Effector memory CD8-positive, alpha-beta T cell (primary cell): ENCODE measurements at places on chromosomes 7 and 10.

- DNase-seq: no peak
These were observed 35.5 kb downstream of the LAMB1 start for GRCh38 chr7:107967420-107967819.

GRCh38 chr7:69685293-69685631, 87.0 kb downstream of the AUTS2 start:
- DNase-seq: no peak

- no peak for DNase-seq
These were observed 135.9 kb downstream of the ADARB2 start for GRCh38 chr10:1601406-1601805.

GRCh38 chr10:50882540-50882983, 2.9 kb downstream of the A1CF start:
- DNase-seq: no peak

DNA sequence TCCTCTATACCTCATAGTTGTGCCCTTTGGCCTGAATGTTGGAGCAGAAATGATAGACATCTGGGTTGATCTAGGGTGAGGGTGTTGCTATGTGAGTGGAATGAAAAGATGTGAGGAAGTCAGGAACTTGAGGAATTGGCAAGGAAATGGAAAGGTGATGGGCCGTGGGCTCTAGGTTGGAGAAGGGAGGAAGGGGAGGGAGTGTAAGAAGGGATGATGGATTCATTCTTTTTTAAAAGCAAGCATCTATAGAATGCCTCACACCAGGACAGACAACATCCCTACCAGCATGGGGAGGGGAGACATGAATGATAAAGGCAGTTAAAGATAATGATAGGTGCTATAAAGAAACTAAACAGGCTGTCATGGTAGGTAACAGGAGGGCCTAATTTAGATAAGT, 168.1 kb downstream of the WNT2 start:
- DNase-seq: no peak

DNA sequence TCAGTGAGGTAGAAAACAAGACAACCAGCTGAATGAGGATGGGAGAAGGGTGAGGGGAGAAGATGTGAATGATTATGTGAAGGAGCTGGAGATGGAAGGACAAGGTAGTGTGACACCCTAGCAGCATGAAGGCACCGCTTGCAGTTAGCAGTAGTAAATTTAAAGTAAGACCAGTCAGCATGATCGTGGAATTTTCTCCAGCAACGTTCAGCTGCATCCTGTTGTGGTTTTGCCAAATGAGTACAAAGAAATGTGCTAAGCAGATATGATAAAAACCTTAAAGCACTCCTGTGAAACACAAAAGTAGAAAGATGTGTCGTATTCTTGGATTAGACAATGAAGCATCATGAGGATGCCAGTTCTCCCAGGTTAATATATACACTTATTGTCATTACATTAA, 34.1 kb upstream of the IFRD1 start:
- no peak for DNase-seq

- no peak for DNase-seq
These were observed 289.6 kb upstream of the NPVF start for GRCh38 chr7:25517906-25518305.

GRCh38 chr7:155182406-155182970, 112.4 kb downstream of the HTR5A start:
- DNase-seq: no peak

DNA sequence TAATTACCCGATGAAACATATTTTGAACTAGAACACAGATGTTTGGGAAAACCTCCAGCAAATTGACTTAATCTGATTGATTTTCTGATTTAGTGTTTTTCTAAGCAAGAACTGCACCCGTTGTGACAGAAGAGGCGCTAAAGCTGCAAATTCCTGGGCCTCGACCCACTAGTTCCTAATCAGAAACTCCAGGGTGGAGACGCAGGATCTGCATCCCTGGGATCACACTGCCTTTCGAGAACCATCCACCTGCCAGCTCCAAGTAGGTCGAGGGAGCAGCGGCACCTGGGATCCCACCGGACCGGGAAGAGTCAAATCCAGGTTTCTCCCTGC, 136.8 kb upstream of the CDCA7L start:
- no peak for DNase-seq

DNA sequence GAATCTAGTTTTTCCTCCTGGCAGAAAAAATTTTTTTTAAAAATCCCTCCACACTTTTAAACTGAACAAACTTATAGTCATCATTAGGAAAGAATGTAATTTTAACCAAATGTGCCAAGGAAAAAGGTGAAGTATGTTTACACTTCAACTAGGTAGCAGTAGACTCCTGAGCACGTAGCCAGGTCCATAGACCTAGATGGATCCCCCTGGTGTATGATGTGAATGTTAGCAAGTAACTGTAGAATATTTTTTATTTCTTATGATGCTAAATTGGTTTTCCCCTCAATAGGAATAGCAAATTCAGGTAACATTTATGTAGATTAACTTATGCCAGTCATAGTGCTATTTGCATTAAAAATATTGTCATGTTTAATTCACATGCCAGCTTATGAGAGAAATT, 19.6 kb downstream of the CABCOCO1 start:
- DNase-seq: no peak

DNA sequence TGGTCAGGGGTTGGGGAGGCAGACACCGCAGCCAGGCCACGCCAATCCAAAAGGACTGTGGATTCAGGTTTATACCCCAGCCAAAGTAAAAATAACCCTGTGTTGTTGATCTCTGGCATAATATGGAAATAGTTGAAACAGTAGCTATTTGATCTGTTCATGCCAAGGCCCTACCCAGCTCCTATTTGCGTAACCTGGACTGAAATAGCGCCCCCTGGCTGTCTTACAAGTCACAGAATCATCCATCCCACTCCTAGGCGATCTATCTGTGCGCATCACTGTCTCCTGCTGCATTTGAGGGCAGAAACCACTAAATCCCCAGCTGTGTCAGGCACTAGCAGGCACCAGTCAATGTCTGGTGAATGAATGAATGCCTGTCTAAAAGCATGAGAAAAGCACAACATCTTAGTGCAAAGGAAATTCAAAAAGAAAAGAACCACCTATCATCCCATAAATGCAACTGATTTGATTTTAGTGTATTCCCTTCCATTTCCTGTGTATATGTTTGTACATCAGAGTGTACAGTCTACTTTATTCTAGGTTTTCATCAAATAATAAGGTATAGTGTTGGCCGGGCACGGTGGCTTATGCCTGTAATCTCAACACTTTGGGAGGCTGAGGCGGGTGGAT, 160.0 kb downstream of the SLIT1 start:
- peak; percentile 47 for DNase-seq
